ENCODE measurements at places on chromosomes 4 and X. TPM values are rescaled to one million over a fixed set of nuclear protein-coding genes. Genes with fewer than 3 reads are reported as not detected.
A peak's percentile ranks its signal among the peaks of the same experiment; 100 is the strongest.

DNA sequence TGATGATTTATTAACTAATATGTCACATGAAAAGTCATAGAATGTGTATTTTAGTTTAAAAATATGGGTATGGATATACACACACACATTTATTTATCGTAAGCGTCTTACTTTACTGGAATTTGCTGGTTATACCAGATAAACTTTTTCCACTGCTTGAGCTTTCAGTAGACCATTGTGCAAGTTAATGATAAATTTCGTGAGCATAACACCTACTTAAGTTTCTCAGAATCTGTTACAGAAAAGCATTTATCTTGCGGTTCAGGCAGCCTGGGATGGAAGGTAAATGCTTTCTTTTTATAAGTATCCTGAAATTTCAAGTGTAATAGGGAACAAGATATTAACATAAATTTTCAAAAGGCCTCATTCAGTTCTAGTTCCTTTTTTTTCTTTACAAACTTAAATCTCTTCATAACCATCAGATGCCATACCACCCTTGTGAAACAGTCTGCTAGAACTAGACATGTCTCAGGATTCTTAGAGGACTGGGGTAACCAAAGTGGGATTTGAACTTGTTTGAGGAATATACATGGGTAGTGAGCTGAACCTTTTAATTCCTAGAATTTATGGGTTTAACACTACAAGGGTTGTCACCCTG lies 27.7 kb downstream of the ATP7A start:
- no peaks in the 10 kb centered on the region for H3K36me3 ChIP-seq
- no peaks in the 10 kb centered on the region for H3K27me3 ChIP-seq
- H3K4me1 ChIP-seq, result no peaks in the 10 kb centered on the region
- H3K4me3 ChIP-seq, result no peak overlapping the region

Gene CXCL9
- not detected for total RNA-seq

DNA sequence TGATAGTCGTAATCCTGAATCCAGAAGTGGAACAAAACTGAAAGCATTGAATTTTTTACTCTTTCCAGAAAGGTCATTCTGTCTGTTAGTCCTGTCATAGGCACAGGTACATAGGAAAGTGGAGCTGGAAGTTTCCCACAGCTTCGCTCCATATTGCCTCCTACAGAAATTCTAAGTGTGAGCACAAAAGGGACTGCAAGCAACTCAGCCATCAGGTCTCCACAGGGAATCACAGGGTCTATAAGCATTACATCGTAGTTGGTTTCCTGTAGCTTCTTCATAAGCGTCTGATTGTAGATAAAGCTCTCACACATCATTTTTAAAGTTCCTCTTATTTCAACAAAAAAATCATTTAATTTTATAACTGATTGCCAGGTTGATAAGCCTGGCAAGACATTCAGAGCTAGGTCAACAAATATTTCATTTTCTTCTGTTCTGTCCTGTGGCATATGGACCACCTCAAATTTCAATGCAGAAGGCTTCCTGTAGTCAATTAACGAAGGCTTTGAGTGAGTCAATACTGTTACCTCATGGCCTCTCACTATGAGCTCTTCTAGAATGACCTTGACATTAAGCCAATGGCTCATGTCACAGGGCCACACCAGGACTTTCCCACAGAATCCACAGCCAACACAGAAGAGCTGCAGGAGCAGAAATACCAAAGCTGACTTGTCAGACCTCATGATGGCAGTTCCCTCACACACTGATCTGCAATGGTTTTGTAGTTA lies at the start of gene UGT2A3:
TSS of gene UGT2A3 (minus strand) at position 727 of the 728 bp plus-strand sequence. CDS start at position 683, 44 bp downstream.
- no peaks in the 10 kb centered on the region for H3K4me1 ChIP-seq
- H3K27me3 ChIP-seq, result no peaks in the 10 kb centered on the region
- H3K36me3 ChIP-seq, result no peaks in the 10 kb centered on the region
- DNase-seq, result no peak

Gene POLN
- 1.5 TPM for total RNA-seq

Gene DCX
- 2.4 TPM for total RNA-seq

- H3K27me3 ChIP-seq, result no peaks in the 10 kb centered on the region
- H3K36me3 ChIP-seq, result peaks cover 7% of the 10 kb centered on the region
- H3K4me1 ChIP-seq, result no peaks in the 10 kb centered on the region
- H3K4me3 ChIP-seq, result no peak overlapping the region
- no peak for DNase-seq
These were observed 261.8 kb downstream of the CAMK2D start for GRCh38 chr4:113499696-113500095.

- H3K36me3 ChIP-seq, result no peaks in the 10 kb centered on the region
- no peaks in the 10 kb centered on the region for H3K4me1 ChIP-seq
- H3K4me3 ChIP-seq, result no peak overlapping the region
- DNase-seq, result no peak
- no peak overlapping the region for H3K27ac ChIP-seq
These were observed 33.1 kb downstream of the FTHL17 start for GRCh38 chrX:31038575-31039326.

DNA sequence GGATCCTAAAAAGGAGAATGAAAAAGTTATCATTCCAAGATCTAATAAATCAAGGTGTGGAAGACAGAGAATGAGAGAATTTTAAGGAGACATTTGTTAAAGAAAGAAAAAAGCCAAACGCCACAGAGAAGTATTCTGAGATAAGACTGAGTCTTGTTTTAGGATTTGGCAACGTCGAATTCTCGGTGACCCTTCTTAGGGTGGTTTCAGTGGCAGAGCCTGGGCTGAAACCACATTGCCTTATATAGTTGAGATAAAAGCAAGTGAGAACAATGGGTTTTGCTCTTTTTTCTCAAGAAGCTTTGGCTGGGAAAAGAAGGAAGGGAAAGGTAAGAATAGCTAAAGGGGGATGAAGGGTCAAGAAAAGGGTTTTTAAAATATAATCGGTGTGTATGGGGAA lies 209.4 kb downstream of the VEGFC start:
- H3K4me1 ChIP-seq, result no peaks in the 10 kb centered on the region
- H3K4me3 ChIP-seq, result no peak overlapping the region
- no peak for DNase-seq
- no peaks in the 10 kb centered on the region for H3K27me3 ChIP-seq

Gene TCEAL4
- total RNA-seq, result 51.3 TPM

GRCh38 chr4:10664408-10664807 lies 20.2 kb downstream of the CLNK start:
- H3K27me3 ChIP-seq, result no peaks in the 10 kb centered on the region
- H3K36me3 ChIP-seq, result no peaks in the 10 kb centered on the region
- H3K27ac ChIP-seq, result no peak overlapping the region
- no peak overlapping the region for H3K4me3 ChIP-seq

Gene GC
- 0.34 TPM for total RNA-seq

Gene HAND2
- not detected for total RNA-seq

- no peaks in the 10 kb centered on the region for H3K4me1 ChIP-seq
- no peak overlapping the region for H3K4me3 ChIP-seq
- H3K27ac ChIP-seq, result no peak overlapping the region
- no peaks in the 10 kb centered on the region for H3K27me3 ChIP-seq
- no peak for DNase-seq
These were observed 55.9 kb downstream of the RBM47 start for GRCh38 chr4:40573593-40574311.

DNA sequence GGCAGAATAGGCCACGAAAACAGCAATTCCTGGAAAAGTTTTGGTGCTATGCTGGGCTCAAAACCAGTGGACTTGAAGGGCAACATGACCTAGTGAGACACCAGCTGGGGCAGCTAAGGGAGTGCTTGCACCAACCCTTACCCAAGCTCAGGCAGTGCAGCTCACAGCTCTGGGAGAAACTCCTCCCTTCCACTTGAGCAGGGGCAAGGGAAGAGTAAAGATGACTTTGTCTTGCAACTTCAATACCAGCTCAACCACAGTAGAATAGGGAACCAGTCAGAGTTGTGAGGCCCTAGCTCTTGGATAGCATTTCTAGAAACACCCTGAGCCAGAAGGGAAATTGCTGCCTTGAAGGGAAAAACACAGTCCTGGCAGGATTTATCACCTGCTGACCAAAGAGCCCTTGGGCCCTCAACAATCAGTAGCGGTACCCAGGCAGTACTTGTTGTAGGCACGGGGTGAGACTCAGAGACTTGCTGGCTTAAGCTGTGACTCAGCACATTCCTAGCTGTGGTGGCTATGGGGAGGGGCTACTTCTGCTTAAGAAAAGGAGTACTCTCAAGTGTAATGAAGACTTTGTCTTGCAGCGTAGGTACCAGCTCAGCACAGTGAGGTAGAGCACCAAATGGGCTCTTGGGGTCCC lies 19.7 kb upstream of the ABCG2 start:
- peak overlapping the region; percentile 47 for H3K27ac ChIP-seq
- H3K4me1 ChIP-seq, result peaks cover 15% of the 10 kb centered on the region
- H3K4me3 ChIP-seq, result no peak overlapping the region
- DNase-seq, result peak; percentile 82

Gene GABRE
- total RNA-seq, result 5.5 TPM

DNA sequence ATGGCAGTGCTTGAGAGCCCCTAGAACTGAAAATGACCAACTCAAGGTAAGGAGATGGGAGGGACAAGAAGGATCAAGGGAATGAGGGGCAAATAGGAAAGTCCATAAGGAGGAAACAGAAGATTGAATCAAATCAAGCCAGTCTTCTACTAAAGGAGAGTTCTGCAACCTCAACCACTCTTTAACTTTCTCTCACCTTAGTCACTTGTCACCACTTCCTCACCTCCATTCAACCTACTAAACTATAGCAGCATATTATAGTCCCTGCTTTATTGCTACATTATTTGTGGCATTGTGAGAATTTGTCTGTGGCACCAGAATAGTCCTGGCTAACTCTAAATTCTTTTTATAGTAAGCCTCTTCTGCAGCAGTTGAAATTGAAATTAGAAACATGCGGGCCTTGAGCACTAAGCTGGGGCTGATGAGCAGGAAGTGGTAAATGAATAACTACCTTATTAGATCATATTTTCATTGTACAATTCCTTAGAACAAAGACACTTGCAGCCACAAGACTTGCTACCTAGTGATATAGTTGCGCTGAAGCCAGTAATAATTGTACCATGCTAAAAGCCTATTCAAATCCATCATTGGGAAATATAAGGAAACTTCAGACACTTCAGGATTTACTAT lies 336.9 kb downstream of the ZNF674 start:
- no peaks in the 10 kb centered on the region for H3K4me1 ChIP-seq
- no peak overlapping the region for H3K4me3 ChIP-seq
- no peaks in the 10 kb centered on the region for H3K27me3 ChIP-seq
- no peak for DNase-seq

Gene ADGRL3
- 13.0 TPM for total RNA-seq

GRCh38 chrX:154372612-154373022 lies 1.8 kb downstream of the FLNA start:
- H3K4me1 ChIP-seq, result peaks cover 16% of the 10 kb centered on the region
- no peaks in the 10 kb centered on the region for H3K27me3 ChIP-seq
- H3K36me3 ChIP-seq, result peaks cover 3% of the 10 kb centered on the region
- no peak overlapping the region for H3K27ac ChIP-seq

Gene NWD2
- not detected for total RNA-seq

DNA sequence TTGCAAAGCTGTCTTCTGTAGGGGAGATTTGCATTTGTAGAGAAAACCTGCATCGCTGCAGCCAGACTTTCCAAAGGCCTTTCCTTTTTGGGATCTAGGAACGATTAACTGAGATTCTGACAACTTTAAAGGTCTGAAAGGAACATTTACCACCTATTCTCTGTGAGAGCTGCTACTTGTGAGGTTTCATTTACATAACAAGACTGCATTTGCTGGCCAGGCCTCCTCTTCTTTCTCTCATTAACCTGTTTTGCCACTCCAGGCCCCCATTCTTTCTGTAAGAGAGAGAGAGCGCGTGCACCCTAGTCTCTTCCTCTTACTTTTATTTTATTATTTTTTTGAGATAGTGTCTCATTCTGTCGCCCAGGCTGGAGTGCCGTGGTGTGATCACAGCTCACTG lies 31.6 kb downstream of the TMEM31 start:
- peak overlapping the region; percentile 55 for H3K4me3 ChIP-seq
- H3K27me3 ChIP-seq, result no peaks in the 10 kb centered on the region
- peak overlapping the region; percentile 81 for H3K27ac ChIP-seq
- peaks cover 9% of the 10 kb centered on the region for H3K4me1 ChIP-seq
- no peaks in the 10 kb centered on the region for H3K36me3 ChIP-seq

Gene TMEM255A
- 0.73 TPM for total RNA-seq

DNA sequence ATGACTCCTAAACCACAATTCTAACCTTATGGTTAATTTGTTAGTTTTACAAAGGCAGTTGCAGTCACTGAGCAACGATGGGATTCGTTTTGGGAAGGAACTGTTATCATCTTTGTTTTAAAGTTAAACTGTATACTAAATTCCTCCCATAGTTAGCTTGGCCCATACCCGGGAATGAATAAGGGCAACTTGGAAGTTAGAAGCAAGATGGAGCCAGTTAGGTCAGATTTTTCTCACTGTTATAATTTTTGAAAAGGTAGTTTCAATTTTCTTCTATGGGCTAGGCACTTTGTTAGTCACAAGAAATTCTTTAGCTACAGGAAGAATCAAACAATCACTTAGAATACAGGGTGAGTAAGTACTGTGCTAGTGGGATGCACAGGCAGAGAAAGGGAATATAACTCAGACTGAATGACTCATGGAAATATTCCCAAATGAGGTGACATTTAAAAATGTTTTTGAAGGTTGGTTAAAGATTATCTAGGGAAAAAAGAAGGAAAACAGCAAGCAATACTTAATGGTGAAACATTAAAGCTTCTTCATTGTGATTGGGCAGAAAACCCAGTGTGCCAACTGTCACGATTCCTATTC lies 153.6 kb downstream of the MAGEB17 start:
- H3K4me1 ChIP-seq, result no peaks in the 10 kb centered on the region
- DNase-seq, result no peak
- no peak overlapping the region for H3K27ac ChIP-seq
- H3K36me3 ChIP-seq, result no peaks in the 10 kb centered on the region
- no peaks in the 10 kb centered on the region for H3K27me3 ChIP-seq
- H3K4me3 ChIP-seq, result no peak overlapping the region

GRCh38 chr4:57591073-57591472 lies 480.9 kb upstream of the IGFBP7 start:
- H3K4me3 ChIP-seq, result no peak overlapping the region
- no peaks in the 10 kb centered on the region for H3K4me1 ChIP-seq
- H3K36me3 ChIP-seq, result no peaks in the 10 kb centered on the region
- no peaks in the 10 kb centered on the region for H3K27me3 ChIP-seq

DNA sequence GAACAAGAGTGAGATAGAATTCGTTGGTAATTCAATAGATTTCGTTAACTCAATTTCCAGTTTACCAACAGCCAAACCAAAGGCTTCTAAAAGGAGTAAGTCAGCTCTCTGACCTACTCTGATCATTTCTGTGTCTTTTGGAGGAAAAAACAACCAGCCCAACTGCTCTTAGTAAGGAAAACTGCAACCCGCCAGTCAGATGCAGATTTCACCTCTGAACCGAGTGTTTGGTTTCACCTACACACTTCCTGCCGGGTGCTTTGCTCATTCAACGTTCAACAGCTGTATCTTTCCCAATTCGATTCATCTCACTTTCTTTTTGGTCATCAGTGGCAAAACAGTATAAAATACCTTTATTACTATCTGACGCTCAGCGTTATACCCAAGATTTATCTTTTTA lies 24.5 kb downstream of the TMSB4X start:
- no peaks in the 10 kb centered on the region for H3K36me3 ChIP-seq
- no peak for DNase-seq
- H3K27ac ChIP-seq, result no peak overlapping the region
- no peak overlapping the region for H3K4me3 ChIP-seq

DNA sequence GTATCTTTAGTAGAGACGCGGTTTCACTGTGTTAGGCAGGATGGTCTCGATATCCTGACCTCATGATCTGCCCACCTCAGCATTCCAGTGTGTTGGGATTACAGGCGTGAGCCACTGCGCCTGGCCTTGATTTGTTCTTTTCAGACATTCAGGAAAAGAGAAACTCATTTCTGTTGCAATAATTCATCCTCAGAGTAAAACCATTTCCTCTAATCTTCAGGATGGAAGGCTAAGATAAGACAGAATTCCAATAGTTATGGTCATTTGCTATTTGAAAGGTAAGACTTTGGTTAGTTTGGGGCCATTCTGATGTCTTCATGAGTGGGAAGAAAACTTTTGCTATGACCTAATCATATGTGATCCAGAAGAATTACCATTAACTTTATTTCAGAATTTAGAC lies 83.0 kb downstream of the LRP2BP start:
- DNase-seq, result no peak
- no peak overlapping the region for H3K27ac ChIP-seq
- H3K4me3 ChIP-seq, result no peak overlapping the region
- H3K27me3 ChIP-seq, result no peaks in the 10 kb centered on the region
- H3K4me1 ChIP-seq, result no peaks in the 10 kb centered on the region

Measured in H1 (cell line).